ENCODE measurements at places on chromosomes 12 and 14. TPM values are rescaled to one million over a fixed set of nuclear protein-coding genes. Genes with fewer than 3 reads are reported as not detected.

- no peak for DNase-seq
Observed at GRCh38 chr12:110619534-110619953, 5.6 kb downstream of the TCTN1 start.

GRCh38 chr12:66156654-66157053, 13.1 kb downstream of the TMBIM4 start:
- no peak for DNase-seq

DNA sequence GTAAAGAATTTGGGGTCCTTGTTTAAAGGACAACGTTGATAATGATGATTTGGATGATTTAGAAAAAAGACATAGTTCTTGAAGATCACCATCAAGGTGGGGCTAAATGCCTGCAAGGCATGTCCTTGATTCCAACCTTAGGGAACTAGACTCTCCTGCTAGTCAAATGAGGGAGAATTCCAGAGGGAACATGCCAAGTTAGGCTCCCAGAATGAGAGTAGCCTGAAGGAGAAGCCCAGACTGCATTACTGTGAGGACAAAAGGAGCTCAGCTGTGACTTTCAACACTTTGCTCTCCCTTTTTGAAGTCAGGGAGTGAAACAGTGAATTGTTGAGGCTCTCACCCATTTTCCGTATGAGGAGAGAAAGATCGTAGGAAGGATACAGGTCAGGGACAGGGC, 95.2 kb upstream of the TBX3 start:
- DNase-seq, result no peak

Gene MGAT4C
- not detected for polyA plus RNA-seq

Gene FAIM2
- polyA plus RNA-seq, result 0.77 TPM

- DNase-seq, result no peak
Observed at GRCh38 chr14:105281371-105282097, 19.3 kb downstream of the BRF1 start.

Data from immature natural killer cell (primary cell).